ENCODE measurements at places on chromosomes 3 and 15.

GRCh38 chr15:91055548-91056331, 33.3 kb upstream of the VPS33B start:
- DNase-seq, result peak; percentile 10

DNA sequence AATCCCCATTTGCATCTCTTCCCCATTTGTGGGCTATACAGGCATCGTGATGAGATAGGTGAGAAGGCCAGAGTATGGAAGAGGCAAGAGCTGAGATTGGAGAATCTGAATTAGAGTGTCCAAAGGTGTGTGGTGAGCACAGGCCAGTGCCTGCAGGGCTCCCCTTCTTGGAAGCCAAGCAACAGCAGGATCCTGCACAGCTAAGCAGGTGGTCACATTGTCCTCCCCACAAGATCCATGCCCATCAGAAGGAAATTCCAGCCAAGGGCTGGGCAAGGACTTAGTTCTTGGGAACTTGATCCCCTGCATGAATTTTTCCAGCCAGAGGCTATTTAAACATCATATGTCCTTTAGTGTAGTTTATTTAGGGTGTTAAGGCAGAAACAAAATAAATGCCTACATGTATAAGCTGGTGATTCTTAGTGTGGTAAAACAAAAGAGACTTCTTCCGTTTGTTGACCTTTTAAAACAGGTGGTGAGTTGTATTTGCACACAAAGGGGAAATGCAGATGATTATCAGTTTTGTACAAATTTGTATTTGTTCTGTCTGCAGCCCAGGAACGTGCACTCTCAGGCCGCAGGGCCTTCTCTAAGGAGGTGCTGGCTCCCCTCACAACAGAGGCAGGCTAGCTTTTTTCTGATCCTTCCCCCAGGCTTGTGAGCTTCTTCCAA, 110.2 kb downstream of the PLCL2 start:
- no peak for DNase-seq

DNA sequence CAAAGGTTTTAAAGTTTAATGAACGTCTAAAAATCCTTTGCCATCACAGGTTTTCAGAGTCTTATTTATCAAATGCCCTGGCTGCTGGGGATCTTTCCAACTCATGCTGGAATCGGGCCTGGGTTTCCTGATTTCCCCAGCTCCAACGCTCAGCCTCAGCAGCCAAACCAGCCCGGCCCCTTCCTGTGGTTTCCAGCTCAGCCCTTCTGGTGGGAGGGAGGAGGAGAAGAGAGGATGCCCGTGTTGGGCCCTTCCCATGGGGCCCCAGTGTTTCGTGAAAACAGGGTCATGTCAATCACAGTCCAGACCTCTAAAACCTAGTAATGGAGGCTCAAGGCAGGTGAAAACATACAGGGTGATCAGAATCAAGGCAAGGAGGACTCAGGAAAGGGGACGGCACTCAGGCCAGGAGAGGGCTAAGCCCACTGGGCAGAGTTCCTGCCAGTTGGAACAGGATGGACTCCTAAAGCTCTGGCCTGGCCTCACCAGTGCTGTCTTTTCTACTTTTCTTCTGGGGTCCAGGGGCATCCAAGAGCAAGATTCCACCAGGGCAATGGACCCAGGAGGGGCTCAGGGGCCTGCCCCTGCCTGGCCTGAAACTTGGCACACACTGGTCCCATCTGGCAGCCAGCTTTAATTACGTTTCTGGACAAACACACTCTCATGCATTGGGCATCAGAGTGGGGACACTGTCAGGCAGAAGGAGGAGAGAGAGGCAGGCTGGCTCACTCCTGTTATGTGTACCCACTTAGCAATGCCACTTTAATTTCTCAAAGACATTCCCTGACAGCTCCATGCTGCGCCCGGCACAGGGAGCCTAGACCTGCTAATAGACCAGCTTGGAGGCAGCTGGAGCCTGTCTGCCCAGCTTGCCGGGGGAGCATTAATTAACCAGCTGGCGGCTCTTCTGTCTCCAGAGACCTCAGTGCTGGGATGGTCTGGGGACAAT, 194.6 kb downstream of the FAM43A start:
- peak; percentile 66 for DNase-seq

DNA sequence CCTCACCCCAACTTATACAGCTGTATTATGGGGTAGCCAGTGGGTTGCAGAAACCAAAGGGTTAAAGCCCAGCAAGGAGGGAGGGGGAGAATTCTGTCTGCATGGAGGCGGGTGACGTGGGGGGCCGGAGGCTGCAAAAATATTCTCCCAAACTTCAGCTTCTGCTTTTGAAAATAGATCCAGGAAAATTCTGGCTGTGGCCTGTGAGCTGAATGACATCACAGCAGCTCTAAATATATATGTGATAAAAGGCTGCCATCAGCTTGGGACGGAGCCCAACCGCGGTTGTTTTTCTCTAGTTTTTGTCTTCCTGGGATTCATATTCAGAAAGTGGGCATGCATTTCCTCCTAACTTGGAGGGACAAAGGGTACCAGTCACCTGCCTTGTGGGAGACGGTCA, 27.6 kb downstream of the MAPKAPK3 start:
- DNase-seq, result no peak

DNA sequence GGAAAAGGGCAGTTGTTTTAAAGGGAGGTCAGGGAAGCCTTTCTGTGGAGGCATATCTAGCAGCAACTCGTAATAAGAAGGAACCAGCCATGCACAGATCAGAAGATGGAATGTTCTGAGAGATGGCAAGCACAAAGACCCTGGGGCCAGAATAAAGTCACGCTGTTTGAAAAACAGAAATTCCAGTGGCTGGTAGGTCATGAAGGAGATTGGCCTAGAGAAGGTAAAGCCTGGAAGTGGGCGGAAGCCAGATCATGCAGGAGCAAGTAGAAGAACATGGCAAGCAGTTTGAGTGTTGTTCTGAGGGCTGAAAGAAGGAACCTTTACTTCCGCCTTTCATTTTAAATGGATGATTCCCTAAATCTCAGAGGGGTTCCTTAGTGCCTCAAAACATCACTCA, 208.1 kb upstream of the PPP2R3A start:
- no peak for DNase-seq

DNA sequence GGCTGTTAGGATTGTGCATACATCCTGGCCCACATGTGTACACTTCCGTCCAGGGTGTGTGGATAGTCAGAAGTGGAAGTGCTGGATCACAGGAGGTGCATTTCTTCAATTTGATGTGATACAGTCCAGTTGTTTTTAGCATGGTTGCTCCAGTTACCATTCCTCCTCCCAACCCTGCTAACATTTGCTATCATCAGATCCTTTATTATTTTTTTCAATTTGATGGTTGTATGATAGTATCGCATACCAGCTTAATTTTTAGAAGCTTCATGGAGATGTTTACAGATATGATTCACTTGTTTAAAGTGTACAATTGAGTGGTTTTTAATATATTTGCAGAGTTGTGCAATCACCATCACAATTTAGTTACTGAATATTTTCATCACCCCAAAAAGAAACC, 202.7 kb downstream of the ITPR1 start:
- no peak for DNase-seq

GRCh38 chr3:157499342-157499963, 3.8 kb downstream of the VEPH1 start:
- no peak for DNase-seq

GRCh38 chr3:5095886-5096285, 26.2 kb upstream of the ARL8B start:
- no peak for DNase-seq

- no peak for DNase-seq
These were observed 7.4 kb upstream of the NCBP2 start for GRCh38 chr3:196949750-196950149.

DNA sequence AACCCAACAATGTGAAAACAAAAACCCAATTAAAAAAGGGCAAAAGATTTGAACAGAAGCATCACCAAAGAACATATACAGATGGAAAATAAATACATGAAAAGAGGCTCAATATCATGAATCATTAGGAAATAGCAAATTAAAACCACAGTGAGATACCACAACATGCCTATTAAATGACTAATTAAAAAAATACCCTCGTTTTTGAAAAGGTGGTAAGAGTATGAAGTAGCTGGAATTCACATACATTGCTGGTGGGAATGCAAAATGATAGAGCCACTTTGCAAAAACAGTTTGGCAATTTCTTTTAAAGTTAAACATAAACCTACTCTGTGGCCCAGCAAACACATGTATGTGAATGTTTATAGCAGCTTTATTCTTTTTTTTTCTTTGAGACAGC, 75.8 kb downstream of the B3GNT5 start:
- DNase-seq, result no peak

DNA sequence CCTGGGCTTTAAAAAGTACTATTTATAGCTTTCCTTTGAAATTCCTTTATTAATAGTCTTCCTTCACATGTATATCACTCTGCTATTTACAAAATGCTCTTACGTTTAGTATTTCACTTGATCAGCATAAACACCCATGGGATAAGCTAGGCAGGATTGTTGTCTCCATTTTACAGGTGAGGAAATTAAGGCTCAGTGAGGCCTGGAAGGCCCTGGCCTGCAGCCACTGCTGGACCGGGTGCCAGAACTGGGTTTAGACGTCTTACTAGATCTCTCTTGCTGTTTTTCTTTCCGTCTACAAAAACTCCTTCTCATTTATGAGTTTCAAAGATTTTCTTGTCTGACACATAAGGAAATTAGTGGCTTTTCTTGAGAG, 236.4 kb downstream of the LPP start:
- DNase-seq, result no peak

DNA sequence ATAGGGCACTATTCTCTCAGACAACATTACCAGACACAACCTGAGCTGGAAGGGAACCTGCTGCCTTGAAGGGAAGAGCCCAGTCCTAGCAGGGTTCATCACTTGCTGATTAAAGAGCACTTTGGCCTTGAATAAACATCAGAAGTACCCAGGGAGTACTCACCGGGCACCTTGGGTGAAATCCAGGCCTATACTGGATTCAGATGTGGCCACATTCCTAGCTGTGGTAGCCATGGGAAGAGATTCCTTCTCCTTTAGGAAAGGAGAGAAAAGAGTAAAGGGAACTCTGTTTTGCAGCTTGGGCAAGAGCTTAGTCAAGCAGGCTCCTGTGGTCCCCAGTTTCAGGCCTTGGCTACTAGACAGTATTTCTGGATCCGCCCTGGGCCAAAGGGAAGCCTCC, 195.0 kb downstream of the SPATA16 start:
- DNase-seq, result no peak
